ENCODE measurements at places on chromosomes 7 and 10.
A peak's percentile ranks its signal among the peaks of the same experiment; 100 is the strongest.

- DNase-seq: peak; percentile 25
Observed at GRCh38 chr7:17939606-17940301, 540 bp downstream of the SNX13 start.

DNA sequence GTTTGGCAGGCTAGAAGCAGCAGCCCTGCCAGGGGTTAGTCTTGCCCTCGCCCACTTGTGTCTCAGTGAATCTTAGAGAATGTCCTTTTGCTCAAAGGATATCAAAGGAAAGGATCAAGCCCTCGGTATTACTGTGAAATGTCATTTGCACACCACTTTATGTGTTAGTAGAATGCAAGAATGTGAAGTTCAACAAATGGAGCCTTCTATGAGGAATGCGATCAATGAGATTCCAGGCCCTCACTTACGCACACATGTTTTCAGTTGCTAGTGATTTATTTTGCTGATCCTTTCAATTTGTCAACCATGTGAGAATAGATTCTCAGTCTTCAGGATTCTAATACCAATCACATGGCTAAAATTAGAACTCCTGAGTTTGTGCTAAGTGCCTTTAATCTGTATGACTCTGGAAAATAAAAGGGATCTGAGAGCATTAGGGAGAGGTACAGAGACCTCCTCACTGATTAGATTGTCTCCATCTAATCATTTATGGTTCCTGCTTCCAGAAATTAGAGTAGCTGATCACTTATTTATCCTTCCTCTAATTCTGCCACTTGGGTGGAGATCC is 123.0 kb upstream of the SP4 start:
- DNase-seq: no peak

- no peak for DNase-seq
Observed at GRCh38 chr7:158143196-158144120, 444.2 kb downstream of the PTPRN2 start.

DNA sequence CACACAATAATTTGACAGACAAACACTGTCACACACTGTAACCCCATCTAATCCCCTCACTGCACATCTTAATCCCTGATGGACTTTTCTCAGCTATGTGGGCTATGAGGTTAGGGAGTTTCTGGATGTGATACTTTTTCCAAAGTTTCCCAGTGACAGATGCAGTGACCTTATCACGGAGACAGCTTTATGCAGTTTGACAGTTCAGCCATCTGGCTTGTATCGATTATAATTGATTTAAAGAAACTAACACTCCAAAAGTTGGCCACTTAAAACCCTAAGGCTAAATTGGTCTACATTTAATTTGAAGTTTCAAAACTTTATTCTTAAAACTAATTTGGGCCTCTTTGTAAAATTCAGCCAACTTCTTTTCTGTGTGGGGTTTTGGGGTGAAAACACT is 196.7 kb downstream of the SDK1 start:
- DNase-seq: no peak

DNA sequence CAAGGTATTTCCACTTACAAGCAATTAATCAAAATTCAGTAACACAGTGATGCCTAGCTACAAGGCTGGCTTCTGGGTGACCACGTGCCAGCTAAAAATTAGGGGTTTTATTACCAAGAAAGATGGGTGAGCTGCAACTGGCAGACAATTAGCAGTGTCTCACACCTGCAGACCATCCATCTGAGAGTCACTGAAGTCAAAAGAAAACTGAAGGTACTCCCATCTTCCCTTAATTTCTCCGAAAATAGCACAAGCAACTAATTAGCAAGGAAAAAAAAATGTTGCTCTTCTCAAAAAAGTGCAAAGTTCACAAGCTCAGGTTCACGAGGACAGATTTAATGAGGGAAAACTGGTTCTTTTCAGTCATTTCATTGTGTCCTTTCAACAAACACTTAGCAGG is 28.4 kb downstream of the RSU1 start:
- no peak for DNase-seq
